Fibroblast of skin of back (primary cell): ENCODE measurements at places on chromosomes 4 and X.

- DNase-seq, result peak; percentile 42
Measured at GRCh38 chrX:123217077-123217476, 33.0 kb downstream of the GRIA3 start.

- no peak for DNase-seq
Measured at GRCh38 chr4:92952426-92952825, 648.7 kb downstream of the GRID2 start.

DNA sequence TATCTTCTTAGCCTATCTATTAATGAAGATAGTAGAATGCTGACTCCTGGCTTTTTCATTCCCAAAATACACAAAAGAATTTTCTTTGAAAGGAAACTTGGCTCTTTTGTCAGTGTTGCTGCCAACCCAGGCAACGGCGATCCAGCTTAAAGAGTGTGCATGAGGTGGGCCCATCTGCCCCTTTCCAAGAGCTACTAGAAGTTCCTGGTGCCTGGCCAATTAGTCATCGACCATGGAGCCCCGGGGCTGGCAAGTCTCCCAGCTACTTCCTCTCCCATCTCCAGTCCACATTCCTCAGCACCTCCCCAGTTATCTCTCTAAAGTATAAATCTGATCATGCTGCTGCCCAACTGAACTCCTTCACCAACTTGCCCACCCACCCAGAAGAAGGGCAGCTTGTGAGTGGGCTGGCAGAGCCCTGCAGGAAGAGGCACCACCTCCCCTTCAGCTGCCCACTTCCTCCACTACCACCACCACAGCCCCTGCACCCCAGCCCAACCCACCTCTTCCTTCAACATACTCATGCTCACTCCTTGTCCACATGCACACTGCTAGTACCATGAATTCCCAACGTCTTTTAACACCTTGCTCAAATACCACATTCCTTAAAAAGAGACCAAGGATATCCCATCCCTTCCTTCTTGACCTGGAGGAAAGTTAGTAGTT, 158.2 kb upstream of the MAP3K15 start:
- peak; percentile 95 for DNase-seq

- no peak for DNase-seq
Measured at GRCh38 chrX:460116-460515, 73.4 kb upstream of the PPP2R3B start.
